Immature natural killer cell (primary cell): ENCODE measurements at places on chromosomes 2 and 18. TPM values are rescaled to one million over a fixed set of nuclear protein-coding genes. Genes with fewer than 3 reads are reported as not detected.

The ABCG8 gene
- polyA plus RNA-seq = not detected

The UGT1A3 gene
- polyA plus RNA-seq = not detected

The IL1A gene
- polyA plus RNA-seq = not detected

The CD8B2 gene
- polyA plus RNA-seq = 0.52 TPM

The SLC30A3 gene
- polyA plus RNA-seq = not detected

The GEN1 gene
- polyA plus RNA-seq = not detected

The CNPPD1 gene
- polyA plus RNA-seq = 135 TPM

The HOXD12 gene
- polyA plus RNA-seq = not detected

The REG1B gene
- not detected for polyA plus RNA-seq

The ANKRD62 gene
- polyA plus RNA-seq = not detected

The ANKRD30B gene
- not detected for polyA plus RNA-seq

The C2orf81 gene
- polyA plus RNA-seq = 1.6 TPM

The ERICH2 gene
- not detected for polyA plus RNA-seq

The MGAT4A gene
- 128 TPM for polyA plus RNA-seq
